ENCODE measurements at places on chromosomes 1 and 21.

DNA sequence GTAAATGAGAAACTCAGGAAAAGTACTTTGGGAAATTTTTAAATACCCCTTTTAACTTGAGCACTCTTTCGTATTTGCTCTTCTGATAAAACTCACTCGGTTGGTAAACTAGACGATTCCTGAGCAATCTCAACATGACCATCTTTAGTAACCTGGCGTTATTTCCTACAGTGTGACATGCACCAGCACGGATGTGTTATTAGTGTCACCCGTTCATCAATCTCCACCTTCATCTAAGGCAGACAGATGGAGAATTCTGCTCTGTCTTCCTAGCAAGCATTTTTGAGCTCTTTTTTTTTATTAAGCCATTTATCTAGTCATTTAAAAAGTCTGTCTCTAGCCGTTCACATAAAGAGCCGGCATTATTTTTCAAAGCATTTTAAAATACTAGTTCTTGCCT is 155.2 kb downstream of the DISP1 start:
- no peak for DNase-seq

- no peak for DNase-seq
These were observed 165.1 kb downstream of the SLC45A1 start for GRCh38 chr1:8482979-8483381.

DNA sequence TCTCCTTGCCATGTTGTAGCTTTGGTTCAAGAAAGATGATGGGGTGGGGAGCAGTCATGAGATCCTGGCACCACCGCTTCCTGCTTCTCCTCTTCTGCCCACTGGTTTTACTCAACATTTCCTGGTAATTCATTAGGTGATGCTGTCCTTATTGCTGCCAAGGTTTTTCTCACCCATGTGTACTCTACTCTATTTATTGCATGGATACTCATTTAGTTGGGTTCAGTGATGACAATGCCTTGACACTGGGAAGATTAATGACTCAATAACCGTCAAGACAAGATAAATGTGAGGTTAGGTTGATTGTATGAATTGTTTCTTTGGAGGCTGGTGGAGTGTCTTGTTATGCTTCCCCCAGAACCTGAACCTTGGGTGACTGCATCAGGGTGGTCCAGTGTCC is 484.2 kb downstream of the SIPA1L2 start:
- no peak for DNase-seq

- no peak for DNase-seq
These were observed 53.5 kb downstream of the LRRC8B start for GRCh38 chr1:89578151-89578550.

DNA sequence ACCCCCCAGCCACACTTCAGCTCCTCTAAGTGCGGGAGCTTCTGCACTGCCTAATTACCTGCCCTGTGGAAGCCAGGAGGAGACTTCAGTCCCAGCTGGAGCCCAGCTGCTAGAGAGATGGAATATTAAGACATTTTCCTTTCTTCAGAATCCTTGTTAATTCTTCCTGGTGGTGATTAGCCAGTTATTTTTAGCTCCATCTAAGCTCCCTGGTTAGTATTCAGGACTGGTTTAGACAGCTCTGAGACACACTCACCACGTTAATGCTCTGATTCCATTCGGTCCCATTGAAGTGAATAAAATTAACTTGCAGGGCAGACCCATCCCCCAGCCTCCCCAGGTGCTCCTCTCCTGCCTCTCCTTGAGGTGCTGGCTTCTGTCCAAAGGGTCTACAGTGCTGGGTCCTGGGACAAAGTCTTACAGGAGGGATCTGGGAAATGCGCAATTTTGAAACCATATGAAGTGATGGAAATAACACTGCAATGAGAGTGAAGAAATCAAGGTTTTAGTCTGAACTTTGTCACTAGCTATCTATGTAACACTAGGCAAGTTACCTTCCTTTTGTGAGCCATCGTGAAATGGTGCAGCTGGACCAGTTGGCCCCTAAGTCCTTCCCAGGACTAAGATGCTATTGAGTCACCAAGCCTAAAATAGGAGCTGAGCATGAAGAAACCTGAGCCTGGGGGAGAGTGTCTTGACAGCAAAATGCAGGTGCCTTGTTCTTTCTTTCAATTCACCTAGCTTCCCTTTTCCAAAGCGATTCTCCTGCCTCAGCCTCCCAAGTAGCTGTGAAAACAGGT is 117.4 kb upstream of the ATP1A1 start:
- no peak for DNase-seq

GRCh38 chr1:38222891-38223290 is 176.3 kb upstream of the POU3F1 start:
- no peak for DNase-seq

DNA sequence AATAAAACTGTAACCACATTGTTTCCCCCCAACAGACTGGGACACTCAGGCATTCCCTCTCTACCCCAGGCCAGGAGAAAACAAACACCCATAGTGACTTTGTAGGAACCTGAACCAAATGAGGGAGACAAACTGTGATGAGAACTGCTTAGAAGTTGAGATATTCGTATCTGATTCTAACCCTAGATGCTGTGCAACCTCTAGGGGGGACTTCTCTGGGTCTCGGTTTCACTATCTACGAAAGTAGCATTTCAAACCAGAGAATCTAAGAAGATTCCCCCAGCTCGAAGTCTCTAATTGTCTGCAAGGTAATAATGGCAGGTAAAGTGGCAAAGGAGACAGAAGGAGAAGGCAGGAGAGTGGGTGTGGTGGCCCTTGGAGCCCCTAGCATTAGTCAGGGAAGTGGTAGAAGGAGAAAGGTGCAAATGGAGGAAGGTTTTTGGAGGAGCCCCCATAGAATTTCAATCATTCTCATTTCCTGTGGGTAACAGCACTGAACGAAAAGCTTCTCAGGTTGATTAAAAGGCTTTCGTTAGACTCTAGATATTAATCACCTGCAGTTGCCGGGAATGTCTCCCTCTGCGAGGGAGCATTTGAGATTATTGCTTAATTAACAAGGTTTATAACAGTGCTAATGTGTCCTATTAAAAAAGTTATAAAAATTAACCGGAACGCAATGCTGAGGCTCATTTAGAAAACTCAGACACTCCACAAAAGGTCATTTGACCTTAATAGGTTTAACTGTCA is 46.4 kb downstream of the BEND5 start:
- DNase-seq: no peak

DNA sequence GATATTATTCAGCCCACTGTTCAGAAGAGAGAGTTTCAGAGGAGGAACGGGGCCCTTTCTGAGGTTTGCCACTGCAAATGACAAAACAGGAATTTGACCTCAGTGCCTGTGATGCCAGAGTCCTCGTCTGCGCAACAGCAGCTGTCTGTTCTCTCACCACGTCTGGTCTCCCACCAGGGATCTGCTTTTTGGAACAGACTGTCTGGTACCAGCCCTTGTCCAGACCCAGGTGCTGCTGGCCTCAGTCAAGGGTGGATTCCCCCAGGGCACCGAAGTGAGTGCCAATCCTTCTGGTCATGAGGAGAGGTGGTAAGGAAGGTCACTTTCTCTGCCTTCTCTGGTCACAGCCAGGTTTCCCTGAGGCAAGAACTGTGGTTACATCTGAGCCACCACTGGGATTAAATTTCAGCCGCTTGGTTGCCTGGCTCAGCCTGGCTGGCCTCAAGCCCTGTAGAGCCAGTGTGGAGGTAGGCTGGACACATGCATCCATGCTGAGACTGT is 2.3 kb upstream of the BCAN start:
- DNase-seq: no peak

- no peak for DNase-seq
These were observed 10.6 kb downstream of the CEP170 start for GRCh38 chr1:243244432-243244841.

DNA sequence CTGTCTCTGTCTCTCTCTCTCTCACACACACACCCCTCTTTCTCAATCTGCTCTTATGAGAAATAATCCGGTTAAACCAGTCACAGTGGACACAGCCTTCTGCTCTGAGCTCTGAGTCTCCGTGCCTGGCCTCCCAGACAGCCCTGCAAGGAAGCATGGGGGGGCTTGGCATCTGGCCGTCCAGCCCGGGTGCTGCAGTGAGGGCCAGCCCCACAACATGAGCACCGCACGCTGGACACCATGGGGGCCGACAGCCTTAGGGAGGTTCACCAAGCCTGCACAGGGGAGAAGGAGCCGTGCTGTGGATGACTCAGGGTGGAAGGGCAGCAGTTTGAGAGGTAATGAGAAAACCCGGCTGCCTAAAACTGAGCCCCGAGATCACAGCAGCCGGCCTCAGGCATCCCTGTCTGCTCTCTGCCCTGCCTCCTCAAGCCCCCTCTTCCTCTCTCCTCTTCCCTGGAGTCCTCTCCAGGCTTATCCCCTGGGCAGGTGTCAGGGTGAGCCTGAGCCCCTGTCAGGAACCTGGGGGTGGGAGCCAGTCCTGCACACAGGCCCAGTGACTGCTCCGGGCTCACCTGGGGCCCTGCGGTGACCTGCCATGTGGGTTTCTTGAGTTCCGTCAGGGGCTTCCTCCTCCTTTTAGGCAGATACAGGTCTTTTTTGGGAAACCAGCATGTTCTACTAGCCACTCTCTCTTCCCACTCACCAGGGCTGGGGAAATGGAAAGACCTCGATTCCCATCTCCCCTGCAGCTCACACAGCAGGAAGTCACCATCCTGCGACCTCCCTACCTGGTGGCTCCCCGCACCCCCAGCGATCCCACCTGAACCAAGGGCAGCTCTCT is 92.8 kb downstream of the ITPKB start:
- no peak for DNase-seq

- no peak for DNase-seq
These were observed 3.2 kb downstream of the TBX15 start for GRCh38 chr1:118984722-118985639.

DNA sequence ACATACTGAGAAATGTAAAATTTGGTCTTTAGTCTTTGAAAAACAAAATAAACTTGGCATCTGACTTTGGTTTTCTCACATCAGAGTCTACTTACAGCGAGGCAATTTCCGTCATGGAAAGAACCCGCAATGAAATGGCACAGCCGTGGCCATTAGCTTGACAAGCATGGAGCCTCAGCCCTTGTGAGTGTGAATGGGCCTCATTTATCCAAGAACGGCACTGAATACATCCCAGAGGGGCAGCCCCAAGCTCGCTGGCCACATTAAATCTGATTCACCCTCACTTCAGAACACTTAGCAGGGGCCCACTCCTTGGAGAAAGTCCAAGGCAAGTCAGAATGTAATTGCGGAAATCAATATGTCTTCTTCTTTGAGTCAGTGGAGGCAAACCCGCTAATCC is 64.8 kb downstream of the ERG start:
- DNase-seq: no peak

GRCh38 chr21:46118316-46119143 is 20.6 kb downstream of the COL6A2 start:
- DNase-seq: no peak

- DNase-seq: no peak
These were observed 53.9 kb downstream of the OPTC start for GRCh38 chr1:203547771-203548421.

DNA sequence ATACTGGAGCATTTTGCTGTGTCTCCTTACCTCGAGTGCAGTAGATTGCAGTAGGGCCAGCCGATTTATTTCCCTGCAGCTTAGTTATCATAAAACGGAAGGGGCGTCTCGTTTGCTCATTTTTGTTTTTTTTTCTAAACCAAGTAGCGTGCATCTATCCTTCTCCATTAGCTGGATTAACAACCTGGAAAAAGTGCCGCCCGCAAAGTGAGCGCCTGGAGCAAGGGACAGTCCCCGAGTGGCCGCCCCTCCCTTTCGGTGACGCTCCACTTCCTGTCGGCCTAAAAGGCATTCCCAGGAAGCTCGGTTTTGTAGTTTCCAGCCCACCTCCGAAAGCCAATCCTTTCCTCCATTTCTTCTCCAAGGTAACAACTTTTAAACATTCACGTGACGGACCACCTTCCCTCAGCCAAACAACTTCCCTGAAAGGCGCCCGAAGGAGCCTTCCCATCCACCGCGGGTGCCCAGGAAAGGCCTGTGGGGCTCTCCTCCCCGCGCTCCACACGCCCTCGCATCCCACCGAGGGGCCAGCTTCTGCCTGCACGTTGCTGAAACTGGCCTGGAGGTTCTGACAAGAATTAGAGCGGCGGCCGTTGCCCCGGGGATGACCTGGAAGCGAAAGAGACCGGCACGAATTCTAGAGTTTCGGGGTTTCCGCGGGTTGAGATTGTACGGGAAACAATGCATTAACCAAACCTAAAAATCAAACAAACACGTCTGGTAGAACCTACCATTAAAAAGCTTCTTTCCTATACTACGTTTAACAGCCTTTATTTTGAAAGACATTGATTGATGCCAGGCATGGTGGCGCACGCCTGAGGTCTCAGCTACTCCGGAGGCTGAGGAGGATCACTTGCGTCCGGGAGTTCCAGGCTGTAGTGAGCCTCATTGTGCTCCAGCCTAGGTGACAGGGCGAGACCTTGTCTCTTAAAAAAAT is at the start of gene EXTL2:
Gene EXTL2, minus strand, starts transcription at position 240 of the 937 bp plus-strand sequence. CDS start 6,085 bp downstream, outside the sequence.
- DNase-seq: peak; percentile 62

DNA sequence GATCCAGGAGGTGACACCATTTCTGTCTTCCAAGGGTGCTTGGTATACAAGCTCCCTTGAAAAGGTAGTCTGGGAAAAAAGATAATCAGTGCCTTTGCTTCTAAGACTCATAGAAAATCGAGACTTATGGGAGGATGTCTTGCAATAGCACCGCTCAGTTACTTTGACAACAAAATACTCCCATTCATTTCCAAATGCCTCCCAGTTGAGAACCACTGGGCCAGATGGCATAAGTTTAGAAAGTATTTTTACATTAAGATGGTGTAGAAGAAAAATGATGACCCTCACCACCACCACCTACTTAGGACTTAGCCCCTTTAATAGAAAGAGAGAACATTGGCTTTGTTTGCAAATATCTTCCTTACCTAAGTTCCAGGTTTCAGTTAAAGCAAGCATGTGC is 4.6 kb downstream of the TRMT13 start:
- DNase-seq: no peak

- DNase-seq: no peak
These were observed 123.7 kb upstream of the GJB5 start for GRCh38 chr1:34631126-34631525.

DNA sequence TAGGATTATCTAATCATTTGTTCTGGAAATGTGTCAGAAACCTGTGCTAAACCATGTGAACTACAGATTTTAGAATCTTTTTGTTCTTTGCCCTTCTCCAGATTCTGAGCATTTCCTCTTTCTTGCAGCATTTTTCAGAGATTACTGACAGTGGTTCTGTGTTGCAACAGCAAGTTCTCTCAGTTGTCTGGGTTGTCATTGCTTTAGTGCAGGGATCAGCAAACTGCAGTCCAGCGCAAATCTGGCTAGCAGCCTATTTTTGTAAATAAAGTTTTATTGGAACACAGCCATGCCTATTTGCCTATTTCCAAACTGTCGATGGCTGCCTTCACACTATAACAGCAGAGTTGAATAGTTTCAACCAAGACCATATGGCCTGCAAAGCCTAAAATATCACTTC is 66.3 kb upstream of the LRRC8D start:
- DNase-seq: no peak

DNA sequence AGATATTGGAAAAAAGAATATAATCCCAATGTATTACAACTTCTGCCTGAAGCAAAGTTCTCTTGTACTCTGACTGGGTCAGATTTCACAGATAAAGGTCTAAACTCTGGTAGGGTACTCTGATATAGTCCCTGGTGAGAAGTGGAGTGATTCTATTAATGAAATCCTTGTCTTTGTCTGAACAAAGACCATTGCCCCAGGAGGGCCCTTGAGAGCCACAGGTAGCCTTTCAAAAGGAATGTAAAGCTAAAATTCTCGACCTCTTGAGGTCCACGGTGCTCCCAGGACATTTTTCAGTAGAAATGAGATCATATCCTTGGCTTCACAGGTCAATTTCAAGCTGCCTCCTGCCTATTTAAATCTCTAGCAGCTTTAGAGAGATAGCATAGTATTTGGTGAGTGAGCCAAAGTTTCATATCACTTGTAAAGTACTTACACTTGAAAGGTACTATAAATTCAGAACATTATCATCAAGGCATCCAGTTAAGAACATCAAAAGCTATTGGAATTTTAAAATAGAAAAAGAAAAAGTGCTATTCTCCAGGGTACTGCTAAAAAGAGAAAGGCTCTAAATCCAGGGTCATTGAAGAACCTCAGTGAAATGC is 10.1 kb downstream of the TNNI3K start:
- DNase-seq: no peak
